Renal cortical epithelial cell (primary cell): ENCODE measurements at places on chromosomes 6 and 20.

GRCh38 chr6:17808609-17809008 is 101.9 kb upstream of the NUP153 start:
- DNase-seq = no peak

DNA sequence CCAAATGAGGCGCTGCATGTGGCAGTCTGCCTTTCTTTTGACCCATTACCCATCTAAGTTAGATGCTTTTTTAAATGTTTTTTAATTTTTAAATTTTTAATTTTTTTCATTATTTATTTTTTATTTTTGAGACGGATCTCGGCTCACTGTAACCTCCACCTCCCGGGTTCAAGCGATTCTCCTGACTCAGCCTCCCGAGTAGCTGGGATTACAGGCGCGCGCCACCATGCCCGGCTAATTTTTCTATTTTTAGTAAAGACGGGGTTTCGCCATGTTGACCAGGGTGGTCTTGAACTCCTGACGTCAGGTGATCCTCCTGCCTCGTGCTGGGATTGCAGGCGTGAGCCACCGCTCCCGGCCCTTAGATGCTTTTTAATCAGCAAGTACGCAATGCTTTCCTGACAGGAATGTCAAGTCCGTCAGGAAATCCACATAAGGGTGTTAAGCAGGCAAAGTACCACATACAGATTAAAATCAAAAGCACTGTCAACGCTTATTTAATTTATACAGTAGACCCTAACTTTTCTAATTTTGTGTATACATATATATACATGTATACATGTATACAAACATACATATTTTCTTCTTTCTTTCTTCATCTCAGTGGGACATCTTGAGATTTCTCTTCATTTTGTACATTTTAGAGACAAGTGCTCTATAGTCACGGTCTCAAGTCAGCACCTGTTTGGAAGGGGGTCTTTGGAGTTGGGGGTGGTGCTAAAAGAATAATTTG is 995 bp upstream of the GSTA4 start:
- peak; percentile 78 for DNase-seq

DNA sequence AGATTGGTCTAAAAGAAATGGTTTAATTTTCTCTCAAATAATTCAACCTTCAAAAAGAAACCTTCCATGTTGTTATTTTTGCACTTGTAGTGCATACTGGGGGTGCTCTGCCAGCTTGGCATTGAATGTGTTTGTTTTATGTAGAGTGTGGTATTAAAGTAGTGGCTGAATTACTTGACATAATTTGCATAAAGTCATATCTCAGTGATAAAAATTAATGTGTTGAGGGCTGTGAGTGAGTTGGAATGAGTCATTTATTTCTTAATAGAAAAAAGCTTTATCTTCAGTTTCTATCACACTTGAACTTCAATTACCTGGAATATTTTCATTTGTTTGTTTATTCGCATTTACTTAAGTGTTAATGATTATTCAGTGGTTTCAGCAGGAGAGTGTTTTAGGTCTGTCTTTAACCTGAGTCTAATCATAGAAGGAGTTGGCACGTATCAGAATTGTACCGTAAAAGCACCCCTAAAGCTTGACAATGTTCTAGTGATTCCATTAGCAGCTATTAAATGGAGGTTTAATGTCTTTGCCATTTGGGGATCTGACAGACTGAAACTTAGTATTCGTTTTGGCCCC is 801.2 kb upstream of the FLRT3 start:
- peak; percentile 81 for DNase-seq

GRCh38 chr6:28865401-28866204 is 58.2 kb downstream of the TRIM27 start:
- DNase-seq = peak; percentile 49

GRCh38 chr6:144162977-144163376 is 12.7 kb downstream of the STX11 start:
- DNase-seq = no peak

DNA sequence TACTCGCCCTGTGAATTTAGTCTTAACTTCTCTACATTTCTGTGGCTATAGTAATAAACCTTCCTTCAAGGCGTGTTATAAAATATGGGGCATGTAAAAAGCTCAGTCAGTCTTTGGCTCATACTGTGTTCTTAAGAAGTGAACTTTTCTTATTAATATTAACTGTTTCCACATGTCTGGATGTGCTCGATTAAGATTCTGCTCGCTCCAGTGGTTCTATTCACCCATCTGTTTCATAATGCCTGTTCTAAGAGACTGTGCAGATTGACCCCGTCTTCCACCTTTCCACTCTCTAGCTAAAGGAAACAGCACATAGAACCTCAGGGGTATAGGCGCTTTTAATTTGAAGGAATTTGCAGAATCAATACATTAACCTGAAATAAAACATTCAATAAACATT is 99.9 kb downstream of the L3MBTL3 start:
- DNase-seq = peak; percentile 87

DNA sequence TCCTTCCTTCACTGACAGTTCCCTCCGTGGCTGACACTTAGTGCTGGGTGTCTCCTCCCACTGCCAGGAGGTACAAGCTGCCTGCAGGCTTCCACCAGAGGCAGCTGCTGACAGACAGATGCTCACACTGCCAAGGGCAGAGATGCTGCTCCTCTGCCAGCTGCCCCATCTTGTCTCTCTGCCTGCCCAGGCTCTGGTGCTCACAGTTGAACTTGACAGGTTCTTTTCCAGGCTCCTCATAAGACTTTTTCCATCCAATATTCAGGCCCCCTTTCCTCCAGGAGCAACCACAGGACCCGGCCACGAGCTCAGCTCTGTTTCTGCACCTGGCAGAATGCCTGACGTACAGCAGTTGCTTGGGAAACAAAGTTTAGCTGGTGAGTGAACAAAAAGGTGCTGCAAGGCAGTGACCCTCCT is 79.8 kb downstream of the PSMB1 start:
- DNase-seq = no peak

- DNase-seq = no peak
These were observed 7.4 kb downstream of the LRRN4 start for GRCh38 chr20:6046432-6046831.

GRCh38 chr6:160160929-160161646 is 39.5 kb downstream of the SLC22A1 start:
- DNase-seq = no peak

- no peak for DNase-seq
These were observed 17.8 kb upstream of the SLC16A10 start for GRCh38 chr6:111069382-111070104.

GRCh38 chr6:105900125-105900937 is 185.8 kb upstream of the PRDM1 start:
- DNase-seq = peak; percentile 36

DNA sequence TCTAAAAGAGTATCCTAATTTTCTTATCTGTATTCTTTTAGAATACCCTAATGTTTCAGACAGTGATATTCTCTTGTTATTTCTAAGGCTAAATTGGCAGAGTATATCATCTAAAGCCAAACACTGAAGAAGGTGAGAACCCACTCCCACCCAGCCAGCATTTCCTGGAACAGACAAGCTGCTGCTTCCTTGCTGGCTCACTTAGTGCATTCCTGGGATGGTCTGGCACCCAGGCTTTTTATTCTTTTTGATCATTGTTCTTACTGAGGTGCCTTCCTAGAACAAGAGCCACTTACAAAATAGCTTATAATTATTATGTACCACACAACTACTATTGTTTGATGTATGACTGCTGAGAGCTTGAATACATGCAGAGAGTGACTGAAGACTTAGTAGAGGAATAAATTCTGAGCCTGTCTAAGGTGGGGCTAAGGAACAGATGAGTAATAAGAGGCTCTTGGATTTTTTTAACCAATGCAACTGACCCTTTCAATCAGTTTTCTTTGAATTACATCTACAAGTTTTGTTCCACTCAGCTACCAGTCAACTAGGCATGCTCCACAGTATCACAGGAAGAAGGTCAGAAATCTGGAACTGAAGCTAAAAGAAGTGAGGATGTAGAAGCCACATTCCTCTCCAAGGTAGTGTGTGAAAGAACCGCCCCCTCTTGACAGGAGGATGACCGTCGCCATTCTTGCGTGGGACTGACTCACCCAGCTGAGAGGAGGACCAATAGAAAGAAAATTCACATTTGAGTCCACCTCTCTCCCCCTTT is 30.1 kb downstream of the PRPH2 start:
- DNase-seq = peak; percentile 88

DNA sequence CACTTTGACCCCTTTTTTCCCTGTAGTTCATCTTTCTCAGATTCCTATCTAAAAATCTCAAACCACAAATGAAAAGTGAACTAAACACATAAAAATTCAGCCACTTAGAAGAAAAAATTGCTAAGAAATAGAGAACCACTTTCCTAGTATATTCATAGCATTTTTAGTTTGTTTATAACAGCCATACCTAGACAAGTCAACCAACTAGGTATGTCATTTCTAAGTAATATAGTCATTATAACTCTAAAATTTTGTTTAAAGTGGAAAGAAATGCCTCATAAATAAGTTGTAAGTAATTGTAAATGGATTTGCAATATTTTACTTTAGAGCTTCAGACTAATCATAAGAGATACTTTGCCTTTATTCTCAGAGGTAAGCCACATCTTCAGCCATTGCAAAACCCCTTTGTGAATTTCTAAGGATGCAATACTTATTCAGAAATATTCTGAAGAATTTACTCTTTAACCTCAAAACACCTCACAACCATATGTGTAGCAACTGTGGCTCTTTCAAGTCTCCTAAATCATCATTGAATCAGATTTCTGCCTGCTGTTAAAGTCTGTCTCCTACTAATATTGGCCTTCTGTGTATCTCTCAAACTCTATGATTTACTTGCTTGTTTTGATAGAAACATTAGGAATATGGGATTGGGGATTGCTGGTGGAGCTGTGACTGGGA is 6.9 kb upstream of the SUMO4 start:
- no peak for DNase-seq

GRCh38 chr6:118709859-118710350 is 58.5 kb upstream of the CEP85L start:
- peak; percentile 93 for DNase-seq

GRCh38 chr6:5704708-5705107 is 302.0 kb downstream of the NRN1 start:
- no peak for DNase-seq

- DNase-seq = peak; percentile 73
These were observed 660.4 kb upstream of the FLRT3 start for GRCh38 chr20:14997791-14998190.

- DNase-seq = no peak
These were observed 12.7 kb downstream of the GGT7 start for GRCh38 chr20:34859826-34860545.

GRCh38 chr6:70151616-70152015 is 151.3 kb downstream of the COL9A1 start:
- DNase-seq = no peak

GRCh38 chr20:62122654-62123449 is 577 bp downstream of the LSM14B start:
- peak; percentile 10 for DNase-seq

- no peak for DNase-seq
These were observed 196.0 kb downstream of the MYLK4 start for GRCh38 chr6:2554651-2555260.

GRCh38 chr6:84360039-84360438 is 132.6 kb upstream of the CEP162 start:
- DNase-seq = no peak

DNA sequence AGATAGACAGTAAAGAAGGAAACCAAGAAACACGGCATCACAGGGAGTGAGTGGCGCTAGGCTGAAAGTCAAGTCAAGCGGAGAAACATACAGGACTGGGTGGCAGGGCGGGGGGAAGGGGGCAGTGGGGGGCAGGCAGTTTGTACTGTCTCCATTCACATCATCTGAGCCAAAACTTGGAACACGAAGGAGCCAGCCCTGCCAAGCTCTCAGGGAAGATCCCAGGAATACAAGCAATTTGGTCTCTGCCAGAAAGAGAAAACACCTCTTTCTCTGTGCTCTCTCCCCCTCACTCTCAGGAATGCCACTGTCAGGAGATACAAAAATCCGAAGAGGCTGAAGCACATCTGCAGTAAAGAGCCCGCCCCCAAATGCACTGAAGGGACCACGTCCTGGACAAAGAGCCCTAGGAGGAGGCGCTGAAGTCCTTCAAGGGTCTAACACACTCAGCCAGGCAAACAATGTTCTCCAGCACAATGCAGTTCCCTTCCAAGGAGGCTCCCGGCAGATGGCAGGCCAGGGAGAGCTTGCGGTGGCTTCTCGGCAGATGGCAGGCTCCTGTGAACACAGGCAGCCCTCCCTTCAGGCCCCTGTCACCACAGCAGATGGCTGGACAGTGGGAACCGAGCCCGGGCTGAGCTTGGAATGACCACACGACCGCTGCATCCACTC is 90.0 kb downstream of the ATP9A start:
- no peak for DNase-seq
